ENCODE measurements at places on chromosomes 2 and 18.

DNA sequence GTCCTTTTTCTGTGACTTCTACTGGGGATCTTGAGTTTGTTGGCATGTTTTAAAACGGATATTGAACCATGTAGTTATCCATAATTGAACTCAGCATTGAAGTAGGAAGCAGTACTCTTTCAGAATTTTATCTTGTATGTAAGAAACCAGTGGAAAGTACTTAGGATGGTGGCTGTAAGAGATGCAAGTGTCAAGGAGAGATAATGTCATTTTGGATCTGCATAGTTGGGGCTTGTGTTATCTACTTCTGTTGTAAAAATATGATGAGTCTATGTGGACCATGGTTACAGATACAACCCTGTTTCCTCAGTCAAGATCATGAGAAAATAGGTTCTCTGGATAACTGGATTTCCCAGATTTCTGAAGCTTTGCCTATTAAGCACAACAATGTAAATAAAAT is 113.7 kb downstream of the NAB1 start:
- no peak for DNase-seq

- DNase-seq, result no peak
Measured at GRCh38 chr2:66509326-66509811, 74.4 kb downstream of the MEIS1 start.

GRCh38 chr2:127641846-127642507 is 4.0 kb upstream of the GPR17 start:
- DNase-seq, result no peak

GRCh38 chr2:149816756-149817551 is 229.4 kb upstream of the MMADHC start:
- DNase-seq, result no peak

GRCh38 chr2:136611451-136611850 is 153.9 kb upstream of the THSD7B start:
- no peak for DNase-seq
